CD14-positive monocyte (primary cell): ENCODE measurements at places on chromosomes 12 and 14. TPM values are rescaled to one million over a fixed set of nuclear protein-coding genes. Genes with fewer than 3 reads are reported as not detected.

DNA sequence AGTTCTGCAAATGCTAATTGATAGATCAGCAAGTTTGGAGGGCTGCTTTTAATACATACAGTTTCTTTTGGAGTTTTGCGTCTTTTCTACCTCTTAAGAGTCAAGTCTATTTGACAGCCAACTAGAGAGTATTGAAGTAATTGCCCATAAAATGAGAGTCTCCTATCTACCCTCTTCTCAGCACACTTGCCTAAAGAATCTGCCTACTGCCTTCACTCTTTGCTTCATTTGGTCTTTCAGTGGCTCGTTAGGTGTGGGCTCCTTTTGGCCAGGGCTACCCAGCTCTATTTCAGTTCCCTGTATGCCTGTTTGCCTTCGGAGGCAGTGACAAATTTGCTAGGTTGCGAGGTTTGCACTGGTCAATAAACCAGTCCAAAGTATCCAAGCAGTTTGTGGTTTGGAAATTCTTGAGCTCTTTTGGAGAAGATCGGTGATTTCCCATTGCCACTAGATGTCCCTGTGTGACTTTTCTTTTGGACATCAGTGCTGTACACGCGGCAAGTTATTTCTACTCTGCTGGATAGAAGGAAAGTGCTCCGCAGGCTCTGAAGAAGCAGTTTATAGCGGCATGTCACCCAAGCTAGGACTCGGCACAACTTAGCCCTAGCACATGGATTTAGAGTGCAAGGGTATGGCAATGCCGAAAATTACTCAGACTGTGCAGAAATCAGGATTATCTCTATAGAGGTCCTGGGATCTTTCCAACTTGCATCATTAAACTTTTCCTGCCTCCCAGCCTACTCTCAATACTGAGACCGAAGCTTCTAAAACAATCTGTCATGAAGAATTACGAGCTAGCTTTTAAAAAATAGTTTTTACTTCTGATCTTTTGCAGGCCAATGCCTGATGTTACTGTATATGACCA, 38.6 kb downstream of the MGST1 start:
- H3K4me3 ChIP-seq: no peak overlapping the region
- peaks cover 9% of the 10 kb centered on the region for H3K4me1 ChIP-seq
- DNase-seq: no peak
- H3K27ac ChIP-seq: no peak overlapping the region
- no peaks in the 10 kb centered on the region for H3K36me3 ChIP-seq

PLEKHG7 gene
- not detected for polyA plus RNA-seq

NABP2 gene
- polyA plus RNA-seq: 3.2 TPM

- H3K4me3 ChIP-seq: no peak overlapping the region
- DNase-seq: no peak
- no peaks in the 10 kb centered on the region for H3K36me3 ChIP-seq
- no peaks in the 10 kb centered on the region for H3K27me3 ChIP-seq
Measured at GRCh38 chr14:22305607-22306006, 283.4 kb downstream of the DAD1 start.

- no peaks in the 10 kb centered on the region for H3K4me1 ChIP-seq
- DNase-seq: no peak
- H3K27me3 ChIP-seq: no peaks in the 10 kb centered on the region
- H3K27ac ChIP-seq: no peak overlapping the region
- H3K4me3 ChIP-seq: no peak overlapping the region
- no peaks in the 10 kb centered on the region for H3K36me3 ChIP-seq
Measured at GRCh38 chr12:5514016-5514415, 82.1 kb downstream of the NTF3 start.

DNA sequence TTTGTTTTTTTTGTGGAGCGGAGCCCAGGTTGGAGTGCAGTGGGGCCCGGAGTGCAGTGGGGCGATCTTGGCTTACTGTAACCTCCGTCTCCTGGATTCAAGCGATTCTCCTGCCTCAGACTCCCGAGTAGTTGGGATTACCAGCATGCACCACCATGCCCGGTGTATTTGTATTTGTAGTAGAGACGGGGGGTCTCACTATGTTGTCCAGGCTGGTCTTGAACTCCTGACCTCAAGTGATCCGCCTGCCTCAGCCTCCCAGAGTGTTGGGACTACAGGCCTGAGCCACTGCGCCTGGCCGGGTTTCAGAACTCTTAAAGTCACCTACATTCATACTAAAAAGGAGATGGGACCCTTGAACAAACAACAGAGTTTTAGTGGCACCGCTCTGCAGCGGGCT, 52.7 kb downstream of the KRT80 start:
- H3K4me1 ChIP-seq: no peaks in the 10 kb centered on the region
- H3K4me3 ChIP-seq: no peak overlapping the region
- DNase-seq: no peak
- H3K27me3 ChIP-seq: no peaks in the 10 kb centered on the region

DNA sequence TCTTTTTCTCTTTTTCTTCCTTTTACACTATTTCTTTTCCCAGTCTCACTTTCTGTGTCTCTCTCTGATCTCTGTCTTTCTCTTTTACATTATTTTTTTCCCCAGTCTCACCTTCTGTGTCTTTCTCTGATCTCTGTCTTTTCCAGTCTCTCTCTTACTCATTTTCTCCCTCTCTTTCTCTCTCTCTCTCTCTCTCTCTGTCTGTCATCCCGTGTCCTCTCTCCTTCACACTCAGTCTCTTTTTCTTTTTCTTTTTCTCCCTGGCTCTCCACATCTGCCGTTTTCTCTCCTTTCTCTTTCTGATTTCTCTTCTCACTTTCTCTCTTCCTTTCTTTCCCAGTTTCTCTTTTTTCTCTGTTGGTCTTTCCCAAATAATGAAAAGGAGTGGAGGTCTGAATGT, 22.3 kb downstream of the DHRS4L2 start:
- no peak for DNase-seq
- H3K4me3 ChIP-seq: no peak overlapping the region
- no peak overlapping the region for H3K27ac ChIP-seq
- H3K4me1 ChIP-seq: peaks cover 10% of the 10 kb centered on the region
- H3K36me3 ChIP-seq: peaks cover 5% of the 10 kb centered on the region

- no peaks in the 10 kb centered on the region for H3K4me1 ChIP-seq
- H3K27ac ChIP-seq: no peak overlapping the region
- DNase-seq: no peak
- no peaks in the 10 kb centered on the region for H3K27me3 ChIP-seq
- H3K4me3 ChIP-seq: no peak overlapping the region
Measured at GRCh38 chr14:65502676-65503124, 90.2 kb downstream of the FUT8 start.

- H3K4me3 ChIP-seq: no peak overlapping the region
- H3K27me3 ChIP-seq: peaks cover 9% of the 10 kb centered on the region
- peaks cover under 1% of the 10 kb centered on the region for H3K4me1 ChIP-seq
- H3K36me3 ChIP-seq: no peaks in the 10 kb centered on the region
- H3K27ac ChIP-seq: no peak overlapping the region
Measured at GRCh38 chr14:55243386-55243785, 27.8 kb upstream of the FBXO34 start.

DNA sequence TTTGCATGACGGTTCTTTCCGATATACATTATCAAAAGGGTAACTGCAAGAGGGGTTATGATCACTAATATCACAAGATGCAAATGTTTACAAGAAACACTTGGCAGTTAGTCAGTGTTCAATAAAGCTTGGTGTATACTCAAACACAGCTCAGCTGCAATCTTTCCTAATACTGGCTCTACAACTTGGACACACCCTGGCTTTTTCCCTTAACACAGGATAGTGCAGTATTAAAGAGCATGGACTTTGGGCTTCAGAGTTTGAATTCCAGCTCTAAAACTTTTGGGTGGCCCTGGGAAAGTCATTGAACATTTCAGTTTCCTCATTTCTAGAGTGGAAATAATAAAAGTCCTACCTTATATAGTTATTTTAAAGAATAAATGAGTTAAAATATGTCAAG, 107.0 kb downstream of the HECTD4 start:
- peaks cover 72% of the 10 kb centered on the region for H3K36me3 ChIP-seq
- H3K4me3 ChIP-seq: no peak overlapping the region
- DNase-seq: no peak
- H3K4me1 ChIP-seq: no peaks in the 10 kb centered on the region
- H3K27ac ChIP-seq: no peak overlapping the region
- no peaks in the 10 kb centered on the region for H3K27me3 ChIP-seq

- no peak for DNase-seq
- H3K4me1 ChIP-seq: no peaks in the 10 kb centered on the region
- H3K27me3 ChIP-seq: no peaks in the 10 kb centered on the region
- H3K27ac ChIP-seq: no peak overlapping the region
- no peaks in the 10 kb centered on the region for H3K36me3 ChIP-seq
- H3K4me3 ChIP-seq: no peak overlapping the region
Measured at GRCh38 chr14:44846232-44846824, 115.4 kb downstream of the KLHL28 start.

DNA sequence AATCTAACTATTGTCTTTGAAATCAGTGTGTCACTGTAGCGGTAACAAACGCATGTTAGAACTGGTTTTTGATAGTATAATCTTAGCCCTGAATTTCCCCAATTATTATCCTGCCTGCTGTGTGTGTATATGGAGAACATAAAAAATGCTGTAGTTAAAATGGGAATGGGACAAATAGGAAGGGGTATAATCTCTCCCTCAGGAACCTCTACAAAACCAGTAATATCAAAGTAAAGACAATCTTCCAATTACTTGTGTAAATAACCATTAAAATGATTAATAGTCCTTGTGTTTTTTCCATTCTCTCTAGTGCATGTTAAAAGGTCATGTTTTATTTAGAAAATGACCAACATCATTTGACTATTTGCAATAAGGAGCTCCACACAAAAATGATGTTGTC, 200.1 kb upstream of the TMTC1 start:
- no peaks in the 10 kb centered on the region for H3K36me3 ChIP-seq
- DNase-seq: no peak
- no peaks in the 10 kb centered on the region for H3K4me1 ChIP-seq
- H3K27me3 ChIP-seq: no peaks in the 10 kb centered on the region
- H3K27ac ChIP-seq: no peak overlapping the region

- peak overlapping the region; percentile 73 for H3K27ac ChIP-seq
- H3K27me3 ChIP-seq: no peaks in the 10 kb centered on the region
- peak; percentile 58 for DNase-seq
- peaks cover 33% of the 10 kb centered on the region for H3K4me1 ChIP-seq
- H3K36me3 ChIP-seq: no peaks in the 10 kb centered on the region
Measured at GRCh38 chr12:56931474-56931978, 2.7 kb downstream of the SDR9C7 start.

STON2 gene
- polyA plus RNA-seq: 2.5 and 3.2 TPM in 2 replicates

- H3K27ac ChIP-seq: peak overlapping the region; percentile 63
- no peaks in the 10 kb centered on the region for H3K36me3 ChIP-seq
- H3K27me3 ChIP-seq: no peaks in the 10 kb centered on the region
- no peak overlapping the region for H3K4me3 ChIP-seq
- H3K4me1 ChIP-seq: peaks cover 20% of the 10 kb centered on the region
- DNase-seq: no peak
Measured at GRCh38 chr14:70934502-70935134, 27.4 kb downstream of the PCNX1 start.

DNA sequence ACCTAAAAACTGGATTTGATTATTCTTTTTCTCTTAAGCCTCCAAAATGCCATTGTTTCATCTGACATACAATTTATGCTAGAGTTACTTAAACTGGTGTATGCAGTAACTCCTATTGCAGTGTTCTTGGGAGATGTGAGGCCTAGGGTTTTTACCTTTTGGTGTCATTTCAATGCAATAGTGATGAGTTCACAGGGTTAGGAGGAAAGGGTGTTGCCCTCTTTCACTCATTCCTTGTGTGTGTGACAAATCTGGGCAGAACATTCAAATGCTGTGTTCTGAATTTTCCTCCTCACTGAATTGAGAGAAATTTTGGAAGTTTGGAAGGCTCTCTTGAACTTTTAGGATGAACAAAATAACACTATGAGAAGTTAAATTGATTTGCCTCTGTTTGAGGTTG, 69.9 kb downstream of the IGF1 start:
- DNase-seq: no peak
- no peaks in the 10 kb centered on the region for H3K36me3 ChIP-seq
- H3K27me3 ChIP-seq: no peaks in the 10 kb centered on the region
- no peak overlapping the region for H3K27ac ChIP-seq
- H3K4me3 ChIP-seq: no peak overlapping the region
- no peaks in the 10 kb centered on the region for H3K4me1 ChIP-seq

KRT3 gene
- not detected for polyA plus RNA-seq

CSRP2 gene
- 0.07 TPM for polyA plus RNA-seq

IL26 gene
- polyA plus RNA-seq: not detected in 2 replicates

SCN8A gene
- polyA plus RNA-seq: not detected in 2 replicates

RHEBL1 gene
- polyA plus RNA-seq: 0.50 TPM

GRCh38 chr12:12577786-12578185, 15.1 kb upstream of the DUSP16 start:
- no peak overlapping the region for H3K4me3 ChIP-seq
- H3K36me3 ChIP-seq: no peaks in the 10 kb centered on the region
- no peak for DNase-seq
- H3K27me3 ChIP-seq: no peaks in the 10 kb centered on the region

LGMN gene
- polyA plus RNA-seq: 1.9 and 2.9 TPM in 2 replicates

DNA sequence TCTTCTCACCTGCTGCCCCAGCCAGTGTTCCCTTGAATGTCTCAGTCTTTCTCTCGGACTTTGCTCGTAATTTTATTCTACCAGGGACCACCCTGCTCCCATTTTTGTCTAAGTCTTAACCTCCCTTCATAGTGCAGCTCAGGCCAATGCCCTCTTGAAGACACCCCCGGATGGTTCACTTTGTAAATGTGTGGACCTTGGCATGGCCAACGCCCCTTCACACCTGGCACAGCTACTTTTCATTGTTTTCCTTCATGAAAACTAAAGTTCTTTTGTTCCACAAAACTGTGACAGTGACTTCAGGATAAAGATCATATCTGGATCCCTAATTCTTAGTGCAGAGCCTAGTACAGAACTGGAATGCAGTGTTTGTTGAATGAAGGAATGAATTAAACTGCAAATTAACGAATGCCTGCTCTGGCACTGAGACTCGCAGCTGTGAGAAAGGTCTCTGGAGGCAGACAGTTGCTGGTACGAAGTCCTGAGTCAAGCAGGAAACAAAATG, 3.5 kb upstream of the RNASE4 start:
- peak overlapping the region; percentile 96 for H3K27ac ChIP-seq
- peaks cover 51% of the 10 kb centered on the region for H3K4me1 ChIP-seq
- H3K4me3 ChIP-seq: peak overlapping the region; percentile 84

DNA sequence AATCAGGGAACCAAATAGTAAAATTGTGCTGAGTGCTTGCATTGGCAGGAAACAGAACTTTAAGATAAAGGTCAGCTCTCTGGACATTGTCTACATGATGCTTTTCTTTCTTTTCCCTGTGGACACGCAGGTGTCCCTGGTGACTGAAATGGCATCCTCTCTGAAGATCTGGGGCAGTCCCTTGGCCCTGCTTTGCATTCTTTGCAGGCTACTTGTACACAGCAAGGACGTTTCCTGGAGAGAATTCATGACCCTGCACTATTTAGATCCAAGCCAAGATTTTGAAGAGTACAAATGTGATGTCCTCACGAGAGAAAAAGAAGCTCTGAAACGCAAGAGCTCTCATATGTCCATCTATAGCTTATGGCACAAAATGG, 11.3 kb upstream of the EDDM3A start:
- H3K4me1 ChIP-seq: peaks cover 14% of the 10 kb centered on the region
- H3K4me3 ChIP-seq: no peak overlapping the region
- no peaks in the 10 kb centered on the region for H3K27me3 ChIP-seq
- no peak overlapping the region for H3K27ac ChIP-seq

KIF26A gene
- not detected for polyA plus RNA-seq

GRCh38 chr12:72207079-72207478, 65.1 kb upstream of the TRHDE start:
- no peak for DNase-seq
- no peaks in the 10 kb centered on the region for H3K27me3 ChIP-seq
- H3K27ac ChIP-seq: no peak overlapping the region
- no peak overlapping the region for H3K4me3 ChIP-seq

TGM1 gene
- not detected for polyA plus RNA-seq

MOAP1 gene
- polyA plus RNA-seq: 22.5 TPM

AGAP2 gene
- 3.4 and 5.1 TPM in 2 replicates for polyA plus RNA-seq

- no peaks in the 10 kb centered on the region for H3K36me3 ChIP-seq
- peaks cover 16% of the 10 kb centered on the region for H3K4me1 ChIP-seq
- H3K27ac ChIP-seq: no peak overlapping the region
Measured at GRCh38 chr14:100321473-100322137, 1.5 kb upstream of the SLC25A47 start.
